ENCODE measurements at places on chromosomes 12 and 14. TPM values are rescaled to one million over a fixed set of nuclear protein-coding genes. Genes with fewer than 3 reads are reported as not detected.

SLC6A15 gene
- total RNA-seq = 53.1 TPM

KERA gene
- total RNA-seq = not detected

CFAP73 gene
- 0.09 TPM for total RNA-seq

FOXG1 gene
- total RNA-seq = 0.79 TPM

HOXC10 gene
- not detected for total RNA-seq

CAPZA3 gene
- not detected for total RNA-seq

CD163 gene
- total RNA-seq = not detected

CMA1 gene
- not detected for total RNA-seq

TNFAIP2 gene
- 55.1 TPM for total RNA-seq

GPR162 gene
- 5.8 TPM for total RNA-seq

TMEM132C gene
- not detected for total RNA-seq

RPS6KL1 gene
- total RNA-seq = 0.47 TPM

LETMD1 gene
- total RNA-seq = 71.7 TPM

EPYC gene
- not detected for total RNA-seq

MYF5 gene
- total RNA-seq = not detected

KICS2 gene
- total RNA-seq = 5.1 TPM

DIO2 gene
- 11.5 TPM for total RNA-seq

RERGL gene
- total RNA-seq = not detected

Data from bronchial smooth muscle cell (primary cell).